ENCODE measurements at places on chromosomes 1 and 21.

DNA sequence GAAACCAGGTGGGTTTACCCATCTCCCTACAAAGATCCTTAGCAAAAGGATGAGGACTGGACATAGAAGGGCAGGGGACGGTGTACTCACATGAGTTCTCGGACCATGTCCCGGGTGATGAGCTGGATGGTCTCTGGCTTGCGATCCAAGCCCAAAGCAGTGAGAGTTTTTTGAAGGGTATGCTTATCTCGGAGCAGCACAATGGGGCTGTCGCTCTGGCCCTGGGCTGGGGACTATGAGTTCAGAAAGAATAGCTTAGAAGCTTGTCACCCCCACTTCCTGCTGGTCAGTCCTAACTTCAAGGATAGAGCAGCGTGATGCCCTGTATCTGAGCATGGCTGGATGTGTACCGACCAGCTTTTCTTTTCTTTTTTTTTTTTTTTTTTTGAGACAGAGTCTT lies 9.6 kb downstream of the CFAP45 start:
- DNase-seq, result peak; percentile 40

- DNase-seq, result no peak
Observed at GRCh38 chr1:28070725-28071593, 17.5 kb downstream of the EYA3 start.

GRCh38 chr1:230144010-230144614 lies 77.1 kb downstream of the GALNT2 start:
- DNase-seq, result peak; percentile 24

DNA sequence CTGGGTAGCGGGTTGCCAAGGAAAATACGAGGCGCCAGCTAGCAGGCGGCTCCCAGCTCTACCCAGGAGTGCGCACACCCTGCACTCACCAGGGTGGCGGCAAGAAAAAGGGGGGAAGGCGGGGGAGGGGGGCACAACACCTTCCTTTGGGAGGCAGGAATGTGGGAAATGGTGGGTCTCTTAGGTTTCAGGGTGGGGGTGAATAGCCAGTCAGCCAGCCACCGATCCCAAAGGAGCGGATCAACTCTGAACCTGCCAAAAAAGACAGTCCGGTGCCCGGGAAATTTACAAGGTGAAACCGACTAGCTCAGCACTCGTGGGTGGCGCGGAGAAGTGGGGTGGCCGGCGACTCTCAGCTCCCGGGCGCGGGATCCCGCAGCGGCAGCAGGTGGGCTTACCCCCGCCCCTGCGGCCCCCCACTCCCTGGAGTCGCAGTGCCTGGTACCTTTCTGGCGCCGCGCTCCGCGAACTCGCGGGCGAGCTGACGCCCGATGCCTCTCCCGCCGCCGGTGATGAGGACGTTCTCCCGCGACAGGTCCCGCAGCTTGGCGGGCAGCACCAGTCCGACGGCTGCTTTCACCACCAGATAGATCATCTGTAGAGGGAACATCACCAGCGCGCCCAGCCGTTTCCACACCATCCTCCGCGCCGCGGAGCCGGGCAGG lies 1.2 kb downstream of the DHRS3 start:
- DNase-seq, result peak; percentile 60

Data from NCI-H69 (cell line).